Hepatocyte (in vitro differentiated cells): ENCODE measurements at places on chromosomes 12 and 14. TPM values are rescaled to one million over a fixed set of nuclear protein-coding genes. Genes with fewer than 3 reads are reported as not detected.

LRFN5 gene
- 8.7 and 8.8 TPM in 2 replicates for total RNA-seq

- DNase-seq, result no peak
- no peak overlapping the region for H3K4me3 ChIP-seq
- H3K27ac ChIP-seq, result no peak overlapping the region
- H3K27me3 ChIP-seq, result no peaks in the 10 kb centered on the region
- H3K36me3 ChIP-seq, result no peaks in the 10 kb centered on the region
Observed at GRCh38 chr14:49220492-49220891, 365.7 kb downstream of the RPS29 start.

DNA sequence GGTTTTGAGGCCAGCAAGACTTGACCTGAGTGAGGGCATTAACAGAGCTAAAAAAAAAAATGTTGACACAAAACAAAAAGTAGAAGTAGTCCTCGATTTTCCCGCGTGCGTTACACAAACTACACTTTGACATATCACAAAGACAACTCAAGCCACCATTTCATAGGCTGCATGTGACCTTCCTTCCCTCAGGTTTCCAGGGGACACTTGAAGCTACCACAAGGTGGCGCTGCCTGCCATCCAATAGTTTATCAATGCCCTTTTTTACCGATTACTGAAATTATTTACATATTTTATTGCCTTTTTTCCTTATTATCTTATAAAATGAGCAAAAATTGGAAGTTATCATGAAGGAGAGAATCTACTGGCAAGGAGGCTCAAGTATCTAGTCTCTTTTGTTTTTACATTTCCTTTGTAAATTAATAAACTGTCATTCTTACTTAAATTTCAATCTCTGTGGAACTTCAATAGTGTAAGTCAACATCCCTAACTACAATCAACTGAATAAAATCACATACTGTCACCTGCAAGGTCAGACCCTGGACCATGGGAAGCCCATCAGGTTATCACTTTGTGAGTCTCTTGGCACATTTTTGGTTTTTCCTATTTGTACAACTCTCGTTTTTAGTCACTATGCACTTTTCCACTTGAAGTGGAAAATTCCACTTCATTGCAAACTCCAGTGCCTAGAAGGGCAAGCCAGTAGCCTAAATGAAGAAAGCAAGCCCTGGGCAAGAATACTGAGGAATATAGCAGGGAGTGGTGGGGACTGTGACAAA, 84.6 kb upstream of the CPSF6 start:
- H3K36me3 ChIP-seq, result no peaks in the 10 kb centered on the region
- no peaks in the 10 kb centered on the region for H3K27me3 ChIP-seq
- H3K4me3 ChIP-seq, result no peak overlapping the region
- H3K4me1 ChIP-seq, result peaks cover 17% of the 10 kb centered on the region
- no peak overlapping the region for H3K27ac ChIP-seq
- DNase-seq, result peak; percentile 85

DNA sequence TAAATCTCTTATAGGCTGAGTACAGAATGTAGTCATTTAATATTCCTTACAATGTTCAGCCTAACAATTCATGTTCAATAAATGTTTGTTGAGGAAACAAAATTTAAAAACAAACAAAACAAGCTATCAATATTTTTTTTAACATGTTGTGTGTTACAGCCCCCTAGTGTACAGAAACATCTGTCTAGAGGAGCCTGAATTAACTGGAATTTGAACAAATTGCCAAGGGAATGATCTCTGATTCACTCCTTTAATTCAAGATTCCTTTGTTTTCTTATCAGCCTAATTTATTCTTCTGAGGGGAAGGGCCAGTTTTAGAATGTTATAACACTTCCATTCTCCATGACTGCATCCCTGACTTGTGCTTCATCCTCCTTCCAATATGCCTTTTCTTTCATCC, 127.2 kb downstream of the CMAS start:
- no peaks in the 10 kb centered on the region for H3K36me3 ChIP-seq
- no peaks in the 10 kb centered on the region for H3K27me3 ChIP-seq
- DNase-seq, result no peak
- H3K4me1 ChIP-seq, result no peaks in the 10 kb centered on the region
- no peak overlapping the region for H3K4me3 ChIP-seq
- no peak overlapping the region for H3K27ac ChIP-seq
